ENCODE measurements at places on chromosomes 6 and 20. TPM values are rescaled to one million over a fixed set of nuclear protein-coding genes. Genes with fewer than 3 reads are reported as not detected.

The C20orf96 gene
- 2.0 TPM for total RNA-seq

The CTAGE9 gene
- not detected for total RNA-seq

The ENPP1 gene
- total RNA-seq, result 26.8 TPM

The LY6G6D gene
- total RNA-seq, result not detected

The YWHAB gene
- 170 TPM for total RNA-seq

The PERP gene
- total RNA-seq, result 14.2 TPM

The NINL gene
- total RNA-seq, result 10.1 TPM

The ADGRB3 gene
- not detected for total RNA-seq

The PTCRA gene
- total RNA-seq, result not detected

The IL17F gene
- total RNA-seq, result not detected

The CST9 gene
- total RNA-seq, result not detected

The TOX2 gene
- 1.4 TPM for total RNA-seq

The ERVFRD-1 gene
- not detected for total RNA-seq

The TRIM10 gene
- under 0.01 TPM for total RNA-seq

The PRSS35 gene
- total RNA-seq, result 1.7 TPM

The PDYN gene
- total RNA-seq, result not detected

The KHDC1 gene
- 2.3 TPM for total RNA-seq

The ARG1 gene
- not detected for total RNA-seq

The NMBR gene
- 0.28 TPM for total RNA-seq

The KCNK17 gene
- not detected for total RNA-seq

The XKR7 gene
- total RNA-seq, result under 0.01 TPM

The IMPG1 gene
- total RNA-seq, result not detected

The FAM162B gene
- total RNA-seq, result 19.9 TPM

The RNF182 gene
- 9.0 TPM for total RNA-seq

The HLA-DOA gene
- not detected for total RNA-seq

The TUBB2B gene
- total RNA-seq, result 6.9 TPM

The ZBTB46 gene
- total RNA-seq, result 4.8 TPM

The FBXO5 gene
- 4.5 TPM for total RNA-seq

The TCP11 gene
- total RNA-seq, result 0.19 TPM

The CRIP3 gene
- total RNA-seq, result not detected

All from regular cardiac myocyte (primary cell).